ENCODE measurements at places on chromosomes 6 and 20.

DNA sequence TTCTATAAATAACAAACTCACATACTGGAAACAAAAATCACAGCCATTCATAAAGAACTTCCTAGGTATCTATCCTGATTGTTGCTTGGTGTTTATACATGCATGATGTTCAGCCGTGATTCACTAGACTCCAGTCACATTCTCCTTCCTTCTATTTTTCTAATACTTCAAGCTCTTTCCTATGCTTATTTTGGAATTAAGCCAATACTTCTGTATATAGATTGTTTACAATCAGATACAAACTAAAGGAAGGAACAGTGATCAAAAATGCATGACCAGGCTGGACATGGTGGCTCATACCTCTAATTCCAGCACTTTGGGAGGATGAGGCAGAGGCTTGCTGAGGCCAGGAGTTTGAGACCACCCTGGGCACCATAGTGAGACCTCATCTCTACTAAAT, 377.5 kb upstream of the IRAK1BP1 start:
- DNase-seq = no peak

- DNase-seq = no peak
Measured at GRCh38 chr6:113512576-113512975, 344.6 kb upstream of the MARCKS start.

- DNase-seq = no peak
Measured at GRCh38 chr6:125918681-125919566, 37.6 kb upstream of the HINT3 start.

GRCh38 chr6:154352898-154353585, 3.6 kb downstream of the IPCEF1 start:
- no peak for DNase-seq

DNA sequence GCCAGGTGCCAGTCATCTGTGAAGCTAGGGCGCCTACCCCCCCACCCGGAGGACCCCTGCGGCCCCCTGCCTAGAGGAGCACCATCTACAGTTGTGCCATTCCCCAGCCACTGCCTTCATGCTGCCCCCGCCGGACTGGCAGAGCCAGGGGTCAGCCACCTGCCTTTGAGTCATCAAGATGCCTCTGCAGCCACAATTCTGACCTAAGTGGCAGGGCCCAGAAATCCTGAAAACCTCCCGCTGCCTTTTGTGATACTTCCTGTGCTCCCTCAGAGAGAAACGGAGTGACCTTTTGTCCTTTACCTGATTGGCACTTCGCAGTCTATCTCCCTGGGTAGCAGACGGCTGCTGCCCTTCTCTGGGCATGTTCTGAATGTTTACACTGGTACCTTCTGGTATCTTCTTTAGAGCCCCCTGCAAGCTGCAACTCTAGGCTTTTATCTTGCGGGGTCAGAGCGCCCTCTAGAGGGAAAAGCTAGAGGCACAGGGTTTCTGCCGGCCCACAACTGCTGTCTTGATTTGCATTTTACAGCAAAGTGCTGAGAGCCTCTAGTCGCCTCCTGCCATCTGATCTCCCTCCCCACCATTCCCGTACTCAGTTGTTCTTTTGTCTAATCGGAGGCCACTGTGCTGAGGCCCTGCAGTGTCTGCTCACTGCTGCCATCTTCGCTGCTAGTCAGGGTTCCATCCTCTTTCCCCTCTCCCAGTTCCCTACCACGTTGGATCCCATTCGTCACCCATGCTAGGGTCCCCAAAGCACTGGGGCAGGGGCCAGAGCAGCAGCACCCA, 26.9 kb downstream of the SPATA2 start:
- DNase-seq = peak; percentile 82

DNA sequence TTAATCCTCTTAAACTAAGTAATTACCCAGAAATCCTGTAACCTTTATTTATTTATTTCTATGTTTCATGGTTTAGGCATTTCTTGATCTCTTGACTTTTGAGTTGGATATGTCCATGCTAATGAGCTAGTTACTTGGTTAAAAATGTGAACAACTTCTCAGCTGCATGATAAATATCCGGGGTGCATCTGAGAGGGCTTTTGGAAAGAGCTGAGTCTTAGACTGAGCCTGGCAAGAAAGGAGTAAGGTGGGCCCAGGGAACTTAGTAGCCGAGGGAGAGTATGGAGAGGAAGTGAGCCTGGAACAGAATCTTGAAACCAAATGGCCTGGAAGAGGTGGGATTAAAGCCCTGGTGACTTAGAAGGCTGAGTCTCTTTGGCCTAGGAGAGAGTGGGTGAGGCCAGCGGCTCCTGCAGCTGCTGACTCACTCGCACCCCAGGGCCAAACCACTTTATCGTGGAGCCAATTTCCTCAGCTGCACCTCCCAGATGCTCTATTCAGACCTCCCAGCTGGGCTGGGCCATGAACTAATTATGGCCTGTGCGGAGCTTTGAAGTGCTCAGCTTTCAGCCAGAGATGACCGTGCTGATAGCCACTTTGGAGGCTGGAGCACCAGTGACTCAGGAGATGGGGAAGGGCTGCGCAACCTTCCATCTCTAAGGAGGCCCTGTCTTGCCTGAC, 19.1 kb downstream of the TGM3 start:
- no peak for DNase-seq

- no peak for DNase-seq
Measured at GRCh38 chr6:6694368-6694780, 105.9 kb downstream of the LY86 start.

GRCh38 chr6:11278207-11278559, 45.7 kb upstream of the NEDD9 start:
- no peak for DNase-seq

GRCh38 chr6:17361013-17361412, 32.4 kb upstream of the CAP2 start:
- DNase-seq = no peak

GRCh38 chr20:10449270-10449669, 14.2 kb downstream of the SLX4IP start:
- no peak for DNase-seq

DNA sequence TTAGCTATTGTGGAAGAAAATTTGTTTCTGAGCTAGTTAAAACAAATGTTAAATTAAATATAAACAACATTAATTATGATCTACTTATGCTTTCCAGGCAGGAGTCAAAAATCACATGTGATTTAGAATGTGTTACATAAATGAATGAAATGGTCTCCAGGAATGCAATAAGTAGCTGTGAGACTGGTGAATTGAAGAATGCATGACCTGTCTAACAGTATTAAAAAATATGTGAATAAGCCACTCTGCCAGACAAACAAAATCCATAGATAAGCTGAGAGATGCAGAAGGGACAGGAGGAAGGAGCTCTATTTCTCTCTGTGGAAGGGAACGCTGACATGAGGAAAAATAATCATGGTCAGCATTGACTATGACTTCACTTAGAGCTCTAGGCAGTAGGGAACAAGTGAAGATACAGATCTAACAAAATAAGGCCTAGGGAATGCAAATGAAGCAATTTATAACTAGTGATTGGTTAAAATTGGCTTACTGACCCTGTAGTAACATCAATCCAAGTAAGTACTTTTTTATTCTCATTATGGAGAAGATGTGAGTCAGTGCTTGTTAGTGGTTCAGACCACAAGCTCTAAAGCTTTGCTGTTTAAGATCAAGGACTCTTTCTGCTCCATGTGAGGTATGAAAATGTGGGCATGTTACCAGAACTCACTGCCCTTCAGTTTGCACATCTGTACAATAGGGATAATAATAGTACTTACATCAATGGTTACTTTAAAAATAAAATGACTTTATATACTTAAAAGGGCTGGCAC, 432.6 kb downstream of the MMUT start:
- DNase-seq = no peak

GRCh38 chr6:10518557-10519407, 2.4 kb upstream of the GCNT2 start:
- DNase-seq = no peak

GRCh38 chr20:48763216-48763914, 64.4 kb downstream of the PREX1 start:
- no peak for DNase-seq

DNA sequence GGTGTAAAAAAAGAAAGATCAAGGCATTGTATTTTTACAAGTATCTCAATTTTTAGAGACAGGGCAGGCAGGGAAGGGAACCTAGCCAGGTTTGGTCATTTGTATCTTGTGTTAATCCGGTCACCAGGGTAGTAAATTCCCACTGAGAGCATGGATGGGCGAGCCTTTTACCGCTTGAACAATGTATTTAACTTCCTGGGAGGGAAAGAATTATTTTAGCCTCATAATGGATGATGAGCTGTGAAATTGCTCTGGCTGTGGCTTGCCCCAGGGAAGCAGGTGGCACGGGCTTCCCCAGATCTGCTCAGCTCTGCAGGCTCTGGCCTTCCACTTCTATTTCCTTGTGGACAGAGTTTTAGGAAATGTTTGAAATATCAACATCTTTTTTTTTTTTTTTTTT, 72.9 kb downstream of the TOX2 start:
- DNase-seq = no peak

- no peak for DNase-seq
Measured at GRCh38 chr6:46407246-46407645, 84.0 kb downstream of the RCAN2 start.

- DNase-seq = no peak
Measured at GRCh38 chr6:137661601-137662000, 167.4 kb upstream of the OLIG3 start.

DNA sequence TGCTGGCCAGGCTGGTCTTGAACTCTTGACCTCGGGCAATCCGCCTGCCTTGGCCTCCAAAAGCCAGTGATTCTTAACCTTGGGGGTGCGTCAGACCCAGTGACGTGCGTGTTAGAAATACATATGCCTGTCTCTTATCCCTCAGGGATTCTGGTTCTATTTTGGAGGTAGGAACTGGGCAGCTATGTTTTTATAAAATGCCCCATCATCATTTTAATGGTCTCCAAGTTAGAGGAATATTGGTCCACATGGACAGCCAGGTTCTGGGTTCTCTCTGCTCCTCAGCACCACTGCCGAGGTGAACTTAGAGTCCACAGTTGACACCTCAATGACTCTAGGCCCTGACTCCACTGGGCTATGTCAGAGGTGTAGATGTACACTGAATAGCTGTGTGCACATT, 352.7 kb downstream of the SMOC2 start:
- DNase-seq = no peak

DNA sequence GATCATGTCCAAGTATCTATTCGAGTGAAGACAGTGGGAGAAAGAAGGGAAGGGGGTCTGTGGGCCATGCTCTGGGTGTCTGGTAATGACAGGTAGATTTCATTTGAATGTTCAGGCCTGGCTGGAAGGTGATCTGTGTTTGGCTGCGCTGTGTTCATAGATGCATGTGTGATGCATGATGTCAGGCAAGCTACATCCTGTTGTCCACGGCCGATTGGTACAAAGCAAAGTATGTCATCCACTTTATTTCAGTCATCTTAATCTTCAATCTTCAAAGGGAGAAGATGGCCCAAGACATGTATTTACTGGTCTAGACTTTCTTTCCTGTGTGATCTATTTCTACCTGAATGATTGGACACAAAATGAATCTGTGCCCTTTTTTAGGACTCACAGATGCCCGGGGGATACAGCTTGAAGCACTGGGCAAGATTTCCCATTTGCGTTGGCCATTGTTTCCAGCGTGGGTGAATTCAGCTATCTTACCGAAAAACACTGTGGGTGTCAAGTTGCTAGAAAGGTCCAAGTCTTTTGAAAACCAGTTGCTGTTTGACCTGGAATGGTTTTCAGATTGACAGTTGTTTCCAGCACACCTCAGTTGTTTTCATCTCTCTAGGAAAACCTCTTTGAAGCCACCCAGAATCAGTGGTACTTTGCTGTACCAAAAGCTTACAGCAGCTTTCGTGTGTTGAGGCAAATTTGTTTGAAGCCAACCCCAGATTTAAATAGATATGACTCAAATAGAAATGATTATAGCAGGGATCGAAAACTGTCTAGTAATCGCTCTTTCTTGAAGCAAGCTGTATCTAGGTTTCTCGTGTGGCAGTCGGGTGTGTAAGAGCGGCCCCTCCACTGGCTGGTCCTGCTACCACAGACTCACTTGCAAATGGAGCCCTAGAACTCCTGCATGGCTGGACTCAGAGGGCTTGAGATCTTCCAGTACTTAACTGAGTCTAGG, 27.2 kb downstream of the DUSP22 start:
- DNase-seq = no peak

DNA sequence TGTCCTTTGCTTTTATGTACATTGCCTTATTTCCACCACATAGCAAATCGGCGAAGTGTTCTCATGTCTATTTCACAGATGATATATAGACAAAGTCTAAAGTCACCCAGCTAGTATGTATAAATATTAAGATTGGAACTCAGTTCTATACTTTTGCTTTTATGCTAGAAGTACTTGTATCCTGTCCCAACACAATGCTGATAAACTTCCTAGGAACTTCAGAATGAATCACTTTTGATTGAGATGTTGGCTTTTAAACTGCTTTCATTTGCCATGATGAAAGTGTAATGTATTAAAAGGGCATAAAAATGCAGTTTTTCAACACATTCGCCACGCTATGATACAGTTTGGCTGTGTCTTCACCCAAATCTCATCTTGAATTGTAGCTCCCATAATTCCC, 50.8 kb downstream of the GCLC start:
- DNase-seq = no peak

DNA sequence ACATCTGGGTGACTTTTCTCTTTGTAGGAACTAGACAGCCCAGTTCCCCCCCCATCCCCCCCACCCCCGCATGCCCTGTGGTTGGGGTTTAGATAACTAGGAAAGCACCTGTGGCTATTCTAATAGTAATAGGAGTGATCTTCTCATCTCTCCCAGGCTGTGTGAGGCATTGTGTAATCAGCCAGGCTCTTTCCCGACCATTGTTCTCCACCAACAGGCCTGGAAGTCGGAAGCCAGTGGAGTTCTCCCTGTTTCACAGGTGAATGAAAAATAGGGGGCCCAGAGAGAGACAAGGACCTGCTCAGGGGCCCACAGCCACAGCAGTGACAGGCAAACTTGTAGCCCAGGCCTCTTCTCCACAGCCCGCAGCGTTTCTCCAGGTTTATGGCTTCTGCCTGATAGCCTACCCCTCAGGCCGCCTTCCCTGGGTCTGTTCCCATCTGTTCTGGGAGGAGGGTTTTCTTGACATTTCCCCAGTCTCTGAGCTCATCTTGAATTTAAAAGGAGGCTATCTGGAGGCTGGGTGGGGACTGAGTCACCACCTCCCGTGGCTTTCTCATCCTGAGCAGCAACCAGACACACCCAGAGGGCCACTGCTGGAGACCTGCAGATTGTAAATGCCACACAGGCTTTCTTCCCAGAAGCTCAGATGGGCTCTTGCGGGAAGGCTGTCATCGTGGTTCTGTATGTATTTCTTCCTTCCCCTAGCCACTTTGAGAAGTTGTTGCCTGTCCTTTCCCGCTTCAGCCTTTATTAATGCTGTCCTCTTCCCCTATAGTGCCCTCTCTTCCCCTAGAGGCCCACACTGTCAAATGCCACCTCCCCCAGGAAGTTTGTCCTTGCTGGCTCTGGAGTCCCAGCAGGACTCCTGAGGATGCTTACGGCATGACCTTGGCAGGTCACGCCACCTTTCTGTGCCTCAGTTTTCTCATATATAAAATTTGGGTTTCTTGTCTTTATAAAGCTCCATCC, 75.9 kb upstream of the MYL9 start:
- no peak for DNase-seq

- no peak for DNase-seq
Measured at GRCh38 chr6:163133017-163133416, 281.5 kb upstream of the QKI start.

DNA sequence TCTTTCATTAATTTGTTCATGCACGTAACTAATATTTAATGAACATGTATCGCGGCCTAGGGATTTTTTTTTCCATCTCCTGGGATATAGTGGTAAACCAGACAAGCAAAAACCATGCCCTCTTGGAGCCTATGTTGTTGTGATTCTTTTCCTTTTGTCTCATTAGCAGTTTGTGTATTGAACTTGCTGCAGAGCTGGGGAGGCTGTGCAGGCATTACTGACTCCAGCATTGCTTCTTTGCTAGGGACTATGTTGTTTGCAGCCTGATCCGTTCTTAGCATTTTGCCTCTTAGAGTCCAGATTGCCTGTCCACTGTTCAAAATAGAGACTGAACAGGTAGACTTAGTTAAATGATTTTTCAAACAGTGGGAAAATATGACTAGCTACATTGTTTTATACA, 9.7 kb downstream of the SCAF8 start:
- DNase-seq = no peak
